ENCODE measurements at places on chromosomes 4 and X.

DNA sequence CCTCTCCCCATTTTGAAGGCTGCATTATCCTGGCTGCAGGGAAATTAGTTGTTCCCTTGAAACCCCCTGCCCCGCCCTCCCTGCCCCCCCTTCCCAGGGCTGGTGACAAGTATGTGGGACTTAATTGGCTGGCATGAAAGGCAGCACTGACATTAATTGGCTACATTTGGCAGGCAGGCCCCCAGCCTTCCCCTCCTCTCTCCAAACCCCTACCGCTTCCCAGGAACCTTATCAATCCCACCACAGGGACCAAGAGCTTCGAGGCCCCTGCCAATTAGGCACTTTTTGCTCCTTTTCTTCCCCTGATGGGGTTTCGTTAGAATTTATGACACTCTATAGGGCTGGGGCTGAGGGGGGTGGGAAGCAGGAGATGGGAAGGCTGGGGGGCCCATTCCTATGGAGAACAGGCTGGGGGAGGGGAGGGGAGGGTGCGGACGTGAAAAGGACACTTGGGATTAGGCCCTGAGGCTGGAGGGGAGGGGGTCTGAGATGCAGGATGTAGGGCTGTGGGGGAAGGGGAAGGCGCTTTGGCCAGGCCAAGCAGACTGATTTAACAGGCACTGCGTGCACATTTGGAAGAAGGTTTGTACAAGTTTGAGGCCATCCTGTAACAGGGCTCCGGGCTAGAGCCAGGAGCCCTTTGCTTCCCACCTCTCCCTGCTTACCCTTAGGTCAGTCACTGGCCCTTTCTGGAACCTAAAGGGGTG lies 52.2 kb downstream of the EFNB1 start:
- no peak for DNase-seq

DNA sequence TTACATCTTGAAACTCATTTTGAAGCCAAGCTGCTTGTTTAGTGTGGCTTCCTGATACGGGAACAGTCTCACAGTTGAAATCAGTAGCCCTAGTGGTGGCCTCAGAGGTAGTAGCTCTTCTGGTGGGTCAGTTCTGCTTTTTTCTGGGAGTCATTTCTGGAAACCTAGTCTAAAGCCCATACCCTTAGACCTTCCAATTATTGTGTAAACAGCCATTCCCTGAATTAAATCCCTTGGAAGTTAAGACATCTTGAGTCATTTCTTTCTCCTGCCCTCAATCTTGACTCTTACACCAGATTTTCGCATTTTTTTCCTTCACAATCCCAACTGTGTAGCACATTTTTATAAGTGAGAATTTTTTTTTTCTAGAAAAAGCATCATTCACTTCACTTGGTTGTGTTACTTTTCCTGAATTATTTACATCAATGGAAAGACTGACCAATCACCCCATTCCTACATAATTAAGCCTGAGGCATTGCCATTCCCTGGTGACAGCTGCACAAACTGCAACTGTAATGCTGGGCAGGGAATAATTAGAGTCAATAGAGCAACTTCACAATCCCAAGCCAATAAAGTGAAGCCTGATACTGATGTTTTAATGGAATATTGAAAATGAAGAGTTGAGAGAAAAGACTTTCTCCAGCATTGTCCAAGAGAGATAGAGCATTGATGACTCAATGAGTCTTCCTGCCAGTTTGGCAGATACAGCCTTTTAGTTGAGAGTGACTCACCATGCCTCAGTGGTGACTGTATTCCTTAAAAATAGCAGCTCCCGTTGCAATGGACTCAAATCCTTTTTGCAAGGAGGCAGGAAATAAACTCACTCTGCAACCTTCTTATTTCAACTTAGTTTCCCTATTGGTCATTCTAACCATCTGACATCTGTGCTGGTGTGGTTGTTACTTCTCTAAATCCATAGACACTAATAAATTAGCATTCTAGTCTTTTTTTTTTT lies 13.0 kb upstream of the SEPSECS start:
- DNase-seq: peak; percentile 5

DNA sequence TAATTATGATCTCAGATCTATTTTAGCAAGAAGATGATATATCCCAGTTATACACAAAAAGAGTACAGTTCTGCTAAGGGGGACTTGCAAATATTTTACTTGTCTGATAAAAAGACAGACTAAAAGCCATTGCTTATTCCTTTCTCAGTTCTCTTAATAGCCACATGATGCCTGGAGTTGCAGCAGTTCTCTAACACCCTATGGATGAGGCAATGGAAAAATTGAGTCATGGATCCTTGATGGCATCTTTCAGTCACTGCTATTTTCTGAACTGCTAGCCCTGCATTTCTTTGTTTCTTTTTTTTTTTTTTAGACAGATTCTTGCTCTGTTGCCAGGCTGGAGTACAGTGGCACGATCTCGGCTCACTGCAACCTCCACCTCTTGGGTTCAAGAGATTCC lies 1956.7 kb downstream of the C4orf33 start:
- no peak for DNase-seq

GRCh38 chr4:81146466-81146865 lies 68.6 kb downstream of the PRKG2 start:
- no peak for DNase-seq

- no peak for DNase-seq
These were observed 567.4 kb downstream of the INPP4B start for GRCh38 chr4:142278663-142279062.
